ENCODE measurements at places on chromosomes 5 and 9.

GRCh38 chr9:6014670-6015270, 654 bp downstream of the RANBP6 start:
- DNase-seq, result no peak

GRCh38 chr9:38371495-38371894, 21.0 kb upstream of the ALDH1B1 start:
- no peak for DNase-seq

DNA sequence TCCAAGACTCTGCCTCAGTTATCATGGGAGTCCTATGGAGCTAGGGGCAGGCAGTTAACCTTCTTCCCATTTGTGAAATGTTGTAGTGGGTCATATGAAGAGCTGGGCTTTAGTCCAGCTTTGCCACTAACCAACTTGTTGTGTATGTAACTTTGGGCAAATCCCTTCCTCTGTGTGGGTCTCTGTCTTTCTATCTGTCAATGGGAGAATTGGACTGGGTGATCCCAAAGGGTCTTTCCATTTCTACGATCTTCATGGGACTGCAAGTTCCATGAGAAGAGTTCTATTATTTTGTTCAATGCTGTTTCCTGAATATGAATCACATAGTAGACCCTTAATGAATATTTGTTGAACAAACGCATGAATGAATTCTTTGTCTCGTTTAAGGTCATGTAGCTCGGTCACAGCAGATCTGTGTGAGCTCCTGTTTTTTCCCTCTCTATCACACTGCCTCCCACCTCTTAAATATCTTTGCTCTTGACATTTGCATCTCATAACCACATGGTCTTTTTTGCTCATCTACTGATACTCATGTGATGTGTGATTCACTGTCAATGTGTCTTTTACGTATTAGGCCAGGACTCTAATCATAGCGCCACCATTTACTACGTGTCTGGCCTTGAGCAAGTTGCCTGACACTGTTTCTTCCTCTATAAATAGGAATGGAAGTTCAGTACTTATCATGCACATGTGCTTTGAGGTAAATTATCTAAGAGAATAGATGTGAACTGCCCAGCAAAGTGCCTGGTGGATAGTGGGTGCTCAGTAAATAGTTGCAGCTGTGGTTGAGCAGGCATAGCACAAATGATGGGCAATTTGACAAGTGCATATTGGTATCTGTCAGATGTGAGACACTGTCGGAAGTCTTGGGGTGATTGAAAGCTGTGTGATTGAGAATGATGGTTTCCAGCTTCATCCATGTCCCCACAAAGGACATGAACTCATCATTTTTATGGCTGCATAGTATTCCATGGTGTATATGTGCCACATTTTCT, 37.4 kb downstream of the PTTG1 start:
- no peak for DNase-seq

DNA sequence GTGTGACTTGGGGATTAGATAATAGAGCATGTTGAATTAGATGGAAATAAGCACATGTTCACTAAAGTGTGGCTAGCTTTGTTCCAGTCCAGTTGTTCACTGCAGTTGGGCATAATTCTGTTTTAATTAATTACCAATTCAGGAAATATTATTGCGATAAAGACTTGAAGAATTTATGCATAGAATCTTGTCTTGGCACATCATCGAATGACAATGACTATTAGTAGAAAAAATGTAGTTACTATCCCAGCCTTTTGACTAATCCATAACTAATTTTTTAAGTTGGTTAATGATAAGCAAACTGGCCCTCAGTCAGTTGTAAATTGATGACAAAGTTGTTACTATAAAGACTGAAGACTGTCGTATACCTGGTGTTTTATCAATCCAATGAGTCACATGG, 10.5 kb downstream of the LNPEP start:
- DNase-seq, result no peak

GRCh38 chr5:91121347-91121993, 261.6 kb downstream of the ARRDC3 start:
- DNase-seq, result no peak
